ENCODE measurements at places on chromosomes 12 and 14.

DNA sequence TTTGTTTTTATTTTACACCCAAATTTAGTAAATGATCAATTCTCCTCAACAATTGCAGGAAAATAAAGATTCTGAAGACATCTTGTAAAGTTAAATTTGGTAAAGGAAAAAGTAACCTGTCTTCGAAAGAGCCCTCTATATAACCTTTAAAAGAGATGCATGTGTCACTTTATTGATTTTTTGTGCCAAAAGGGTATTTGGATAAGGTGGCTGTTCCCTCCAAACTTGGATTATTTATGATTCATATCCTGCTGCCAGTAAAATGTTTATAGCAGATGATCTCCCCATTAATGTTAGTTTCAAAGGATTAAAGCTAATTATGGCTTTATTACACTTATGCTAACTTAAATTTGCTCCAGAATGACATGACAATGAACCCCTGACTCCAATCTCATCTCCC lies 98.8 kb downstream of the DUSP6 start:
- no peak for DNase-seq

DNA sequence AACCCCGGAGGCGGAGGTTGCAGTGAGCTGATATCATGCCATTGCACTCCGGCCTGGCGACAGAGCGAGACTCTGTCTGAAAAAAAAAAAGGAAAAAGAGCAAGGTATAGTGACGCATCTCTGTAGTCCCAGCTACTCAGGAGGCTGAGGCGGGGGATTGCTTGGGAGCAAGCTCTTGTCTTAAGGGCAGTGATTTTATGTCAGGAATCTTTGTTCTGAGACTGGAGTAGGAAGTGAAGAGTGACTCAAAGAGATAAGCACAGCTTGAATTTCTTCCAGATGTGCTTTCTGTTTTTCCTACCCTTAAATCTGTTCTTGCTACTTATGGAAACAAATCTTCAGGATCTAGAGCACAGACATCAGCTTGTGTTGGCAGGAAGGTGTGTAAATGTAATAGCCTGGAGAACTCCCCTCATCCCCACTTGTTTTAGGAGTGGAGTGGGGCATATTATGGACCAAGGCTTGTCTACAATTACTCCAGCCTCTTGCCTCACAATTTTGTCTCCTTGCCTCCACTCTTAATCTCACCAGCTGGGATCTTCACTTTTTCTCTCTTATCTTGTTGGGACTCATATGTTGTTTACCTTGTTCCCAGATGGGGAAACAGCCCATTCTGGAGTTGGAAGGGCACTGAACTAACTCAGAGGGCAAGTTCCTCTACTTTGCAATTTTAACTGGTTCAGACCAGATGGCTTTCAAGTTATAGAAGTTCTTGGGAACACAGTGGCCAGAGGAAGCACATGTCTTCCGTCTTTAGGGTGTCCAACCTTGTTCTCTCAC lies 7.5 kb downstream of the TMED2 start:
- no peak for DNase-seq

- no peak for DNase-seq
These were observed 14.5 kb downstream of the IFNG-AS1 start for GRCh38 chr12:68003777-68004176.

DNA sequence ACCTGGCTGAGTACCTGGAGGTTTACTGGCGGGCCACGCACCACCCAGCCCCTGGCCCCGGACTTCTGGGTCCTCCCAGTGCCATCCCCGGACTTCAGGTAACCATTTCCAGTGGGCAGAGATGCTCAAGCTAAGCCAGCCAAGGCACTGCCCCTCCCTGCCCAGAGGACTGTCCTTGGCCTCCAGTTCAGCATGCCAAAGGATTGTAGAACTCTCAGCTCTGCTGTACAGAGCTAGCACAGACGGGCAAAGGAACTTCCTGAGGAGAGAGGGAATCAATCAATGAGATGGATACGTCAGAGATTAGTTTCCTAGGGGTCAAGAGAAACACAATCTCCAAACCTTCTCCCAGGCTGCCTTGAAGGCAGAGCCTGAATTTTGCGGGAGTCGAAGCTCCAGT lies 8.7 kb downstream of the CACNB3 start:
- DNase-seq = no peak

DNA sequence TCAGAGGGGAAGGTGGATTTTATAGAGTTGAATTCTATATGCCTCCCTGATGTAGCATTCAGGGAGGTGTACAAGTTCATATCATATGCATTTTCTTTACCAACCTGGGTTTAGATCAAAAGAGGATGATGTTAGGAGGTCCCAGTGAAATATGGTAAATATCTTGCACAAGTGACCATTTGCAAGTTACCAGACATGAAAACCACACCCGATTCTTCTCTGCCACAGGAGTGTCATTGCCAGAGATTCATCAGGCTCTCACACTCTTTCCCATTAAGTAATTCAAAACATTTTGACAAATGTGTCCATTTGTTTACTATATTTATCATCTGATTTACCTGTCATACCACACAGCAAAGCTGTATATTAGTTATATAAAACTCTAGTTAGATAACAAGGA lies 44.0 kb downstream of the VCPKMT start:
- no peak for DNase-seq

DNA sequence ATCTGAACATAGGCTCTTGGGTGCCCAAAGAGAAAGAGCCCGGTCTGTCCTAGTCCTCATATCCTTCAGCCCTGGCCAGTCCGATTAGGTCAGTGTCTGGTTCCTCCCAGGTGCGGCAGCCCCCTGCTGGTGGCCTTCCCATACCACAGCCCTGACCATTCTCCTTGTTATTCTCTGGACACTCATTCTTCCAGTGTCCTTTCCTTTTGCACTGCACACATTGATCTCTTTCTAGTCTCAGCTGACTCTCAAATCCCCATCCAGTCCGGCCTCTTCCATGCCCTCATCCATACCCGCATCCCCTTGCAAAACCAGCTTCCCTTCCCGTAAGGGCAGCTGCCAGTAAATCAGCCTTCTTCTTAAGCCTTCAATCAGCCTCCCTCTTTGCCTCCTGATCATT lies 1316.3 kb downstream of the TMEM121 start:
- DNase-seq = no peak

DNA sequence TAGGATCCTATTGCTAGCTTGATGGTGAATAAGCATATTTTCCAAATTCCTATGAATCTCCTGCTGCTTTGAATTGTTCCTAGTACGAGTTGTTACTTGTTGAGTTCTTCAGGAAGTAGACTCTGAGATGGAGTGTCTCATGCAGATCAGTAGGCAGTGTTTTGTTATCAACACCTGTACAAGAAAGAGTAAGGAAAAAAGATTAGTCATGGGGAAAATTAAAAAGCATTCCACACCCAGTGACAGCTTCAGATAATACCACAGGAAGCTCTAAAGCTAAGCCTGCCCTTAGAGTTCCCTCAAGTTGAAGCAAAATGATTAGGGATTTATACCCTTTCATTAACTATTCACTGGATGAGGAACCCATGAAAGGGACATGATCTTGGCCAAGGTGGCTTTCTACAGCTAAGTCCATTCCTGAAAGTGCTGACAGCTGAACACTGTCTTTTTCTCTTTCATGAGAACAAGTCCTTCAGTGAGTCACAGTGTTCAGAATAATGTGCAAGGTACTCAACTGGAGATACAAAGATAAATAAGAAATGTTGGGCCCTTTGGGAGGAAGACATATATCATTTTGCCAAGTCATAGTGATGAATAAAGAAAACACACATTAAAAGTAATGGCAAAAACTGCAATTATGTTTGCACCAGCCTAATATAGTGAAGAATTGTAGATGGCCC lies 49.1 kb downstream of the CCER1 start:
- DNase-seq = no peak

DNA sequence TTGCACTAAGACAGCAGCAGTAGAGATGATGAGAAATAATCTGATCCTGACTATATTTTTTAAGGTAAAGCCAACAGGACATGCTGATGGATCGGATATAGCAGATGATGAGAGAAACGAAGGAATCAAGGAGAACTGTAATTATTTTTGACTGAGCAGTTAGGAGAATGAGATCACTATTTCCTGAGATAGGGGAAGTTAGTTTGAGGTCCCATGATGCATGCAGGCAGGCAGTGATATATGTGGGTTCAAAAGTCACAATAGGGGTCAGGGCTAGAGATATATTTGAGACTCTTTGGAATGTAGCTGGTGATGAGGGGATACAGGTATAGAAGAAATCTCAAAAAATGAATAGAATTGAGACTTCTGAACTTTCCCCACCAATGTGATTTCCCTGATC lies 107.6 kb downstream of the GTF2A1 start:
- no peak for DNase-seq

- no peak for DNase-seq
These were observed 16.2 kb downstream of the PXN start for GRCh38 chr12:120249266-120249874.

- DNase-seq = no peak
These were observed 213.4 kb upstream of the EGLN3 start for GRCh38 chr14:34164162-34164864.

DNA sequence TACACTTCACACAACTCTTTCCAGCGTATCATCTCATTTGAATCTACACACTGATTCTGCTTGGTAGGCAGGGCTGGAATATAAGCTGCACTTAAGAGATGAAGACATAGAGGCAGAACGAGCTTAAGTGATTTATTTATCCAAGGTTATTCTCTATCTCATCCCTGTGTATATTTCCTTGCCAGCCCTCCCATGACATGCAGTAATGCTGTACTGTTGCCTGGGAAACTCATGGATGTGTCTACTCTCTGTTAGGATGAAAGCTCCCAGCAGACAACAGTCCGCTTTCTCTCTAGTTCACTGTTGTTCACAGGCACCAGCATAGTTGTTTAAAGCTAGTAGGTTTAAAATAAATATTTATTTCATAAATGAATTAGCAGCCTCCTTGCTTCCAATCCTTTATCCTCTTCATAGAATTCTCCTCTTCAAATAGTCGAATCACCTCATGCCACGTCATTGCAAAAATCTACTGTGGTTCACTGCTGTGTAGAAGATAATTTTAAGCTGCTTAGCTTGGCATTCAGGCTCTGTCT lies 25.4 kb downstream of the FGF6 start:
- DNase-seq = no peak

DNA sequence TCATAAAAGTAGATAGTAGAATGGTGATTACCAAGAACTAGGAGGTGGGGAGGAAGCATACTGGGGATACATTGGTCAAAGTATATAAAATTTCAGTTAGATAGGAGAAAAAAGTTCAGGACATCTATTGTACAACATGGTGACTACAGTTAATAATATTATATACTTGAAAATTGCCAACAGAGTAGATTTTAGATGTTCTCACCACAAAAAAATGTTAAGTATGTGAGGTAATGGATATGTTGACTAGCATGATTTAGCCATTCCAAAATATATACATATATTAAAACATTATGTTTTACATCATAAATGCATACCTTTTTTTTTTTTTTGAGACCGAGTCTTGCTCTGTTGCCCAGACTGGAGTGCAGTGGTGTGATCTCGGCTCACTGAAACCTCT lies 31.0 kb downstream of the TMEM116 start:
- DNase-seq = no peak

GRCh38 chr12:119008691-119009221 lies 27.4 kb downstream of the SRRM4 start:
- DNase-seq = peak; percentile 67

- DNase-seq = no peak
These were observed 11.9 kb downstream of the SPRYD3 start for GRCh38 chr12:53067074-53067992.

DNA sequence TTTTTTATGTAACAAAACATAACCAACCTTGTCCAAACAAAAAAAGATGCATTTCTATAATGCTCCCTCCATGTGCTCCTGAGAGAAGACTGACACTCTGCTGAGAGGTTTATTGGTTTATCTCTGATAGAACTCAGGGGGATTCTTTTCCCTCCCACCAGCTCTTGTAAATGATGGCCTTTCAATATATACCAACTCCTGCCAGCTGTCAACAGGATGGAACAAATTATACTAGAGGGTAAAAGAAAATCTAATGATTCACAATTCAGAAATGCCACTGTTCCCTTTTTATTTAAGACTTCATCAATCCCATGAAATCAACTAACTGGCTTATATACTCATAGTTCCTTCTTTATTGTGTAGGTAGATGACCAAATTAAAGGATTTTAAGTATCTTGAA lies 25.4 kb downstream of the PSMC1 start:
- DNase-seq = no peak

DNA sequence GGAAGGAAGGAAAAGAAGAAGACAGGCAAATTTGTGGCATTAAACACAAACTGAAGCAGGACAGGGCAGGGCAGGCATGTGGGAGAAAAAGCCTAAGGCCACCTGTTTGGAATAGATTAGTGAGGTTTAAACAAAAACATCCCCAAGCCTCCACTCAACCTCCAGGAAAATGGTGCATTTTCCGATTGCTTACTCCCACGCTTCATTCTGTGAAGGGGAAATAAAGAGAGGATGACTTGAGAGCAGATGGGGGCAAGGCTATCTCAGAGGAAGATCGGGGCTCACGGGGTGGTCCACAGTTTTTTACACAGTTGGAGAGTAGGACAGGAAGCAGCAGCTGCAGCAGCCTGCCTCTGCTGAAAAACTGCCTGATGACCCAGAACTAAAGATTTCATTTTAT lies 250.9 kb downstream of the DUSP6 start:
- no peak for DNase-seq

DNA sequence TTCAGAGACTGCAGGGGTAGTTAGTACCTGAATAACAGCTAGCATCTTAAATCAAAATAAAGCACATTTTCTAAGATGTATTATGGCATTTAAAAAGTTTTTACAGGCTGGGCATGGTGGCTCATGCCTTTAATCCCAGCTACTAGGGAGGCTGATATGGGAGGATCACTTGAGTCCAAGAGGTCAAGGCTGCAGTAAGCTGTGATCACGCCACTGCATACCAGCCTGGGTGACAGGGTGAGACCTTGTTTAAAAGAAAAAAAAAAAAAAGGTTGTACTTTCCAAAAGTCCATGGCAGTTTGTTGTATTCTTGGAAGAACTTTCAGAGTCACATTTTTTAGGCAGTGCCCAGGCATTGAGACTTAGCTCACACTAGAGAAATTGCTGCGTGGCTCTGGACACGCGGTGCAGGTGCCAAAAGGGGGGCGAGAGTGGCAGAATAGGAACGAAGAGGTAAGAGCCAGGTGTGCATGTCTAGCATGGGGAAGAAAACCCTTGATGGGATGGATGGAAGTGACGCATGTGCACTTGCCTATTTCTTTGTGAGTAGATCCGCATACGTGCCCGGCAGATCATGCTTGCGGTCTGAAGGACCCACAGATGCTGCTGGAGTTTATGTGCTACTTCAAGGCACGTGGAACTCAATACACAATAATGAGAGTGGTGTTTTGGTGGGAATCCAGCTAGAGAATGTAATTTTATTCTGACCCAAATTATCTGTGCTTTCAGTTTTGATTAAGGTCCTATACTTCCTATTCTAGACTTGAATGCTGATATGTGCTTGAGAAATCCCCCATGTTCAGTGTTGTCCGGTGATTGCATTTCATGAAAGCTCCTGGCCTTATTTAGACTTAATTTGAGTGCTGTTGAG lies 11.9 kb downstream of the ANKRD13A start:
- DNase-seq = no peak

GRCh38 chr14:78088916-78089315 lies 81.3 kb upstream of the NRXN3 start:
- peak; percentile 10 for DNase-seq
